ENCODE measurements at places on chromosomes 13 and 19.
A peak's percentile ranks its signal among the peaks of the same experiment; 100 is the strongest.

GRCh38 chr13:25731536-25731935 is 320.3 kb downstream of the SHISA2 start:
- DNase-seq = no peak

- DNase-seq = no peak
These were observed 89.3 kb downstream of the DIAPH3 start for GRCh38 chr13:60074397-60074796.

DNA sequence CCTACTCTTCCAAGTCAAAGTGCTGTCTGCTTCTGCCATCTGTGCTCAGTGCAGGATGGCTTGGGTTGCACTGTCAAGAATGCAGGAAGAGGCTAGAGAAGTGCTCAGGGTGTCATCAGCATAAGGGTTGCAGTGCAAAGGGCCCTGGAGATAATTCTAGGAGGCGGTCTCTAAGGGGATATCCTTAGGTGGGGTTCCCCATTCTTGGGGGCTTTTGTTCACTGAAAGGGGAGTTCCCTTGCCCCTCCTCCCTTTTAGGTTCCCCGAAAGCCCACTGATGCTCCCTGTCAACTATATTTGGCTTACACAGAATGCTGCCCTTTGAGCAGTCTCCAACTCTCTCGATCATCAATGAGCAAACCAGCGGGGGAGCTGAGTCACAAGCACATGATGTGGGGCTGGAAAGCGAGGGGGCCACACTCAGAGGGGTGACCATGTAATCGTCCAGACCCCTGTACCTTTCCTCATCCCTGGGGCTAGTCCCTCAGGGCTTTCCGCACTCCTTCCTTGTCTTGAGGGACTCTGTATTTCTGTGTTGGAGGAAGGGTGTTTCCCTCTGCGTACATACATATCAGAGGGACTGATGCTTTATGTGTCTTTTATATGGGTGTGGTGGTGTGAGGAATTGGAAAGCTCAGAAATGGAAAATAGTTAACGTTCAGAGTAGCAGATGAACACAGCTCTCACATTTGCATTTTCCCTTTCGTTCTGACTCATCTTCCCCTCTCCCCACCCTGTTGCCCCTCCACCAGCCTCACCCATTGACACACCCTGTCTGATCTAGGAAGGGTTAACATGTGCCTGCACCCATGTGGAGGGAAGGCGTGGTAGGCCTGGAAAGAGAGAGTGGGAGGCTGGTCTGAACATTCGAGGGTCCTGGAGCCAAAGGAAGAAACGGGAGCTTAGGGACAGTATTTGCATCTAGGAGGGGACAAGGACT is 6.7 kb downstream of the ZBTB32 start:
- no peak for DNase-seq

DNA sequence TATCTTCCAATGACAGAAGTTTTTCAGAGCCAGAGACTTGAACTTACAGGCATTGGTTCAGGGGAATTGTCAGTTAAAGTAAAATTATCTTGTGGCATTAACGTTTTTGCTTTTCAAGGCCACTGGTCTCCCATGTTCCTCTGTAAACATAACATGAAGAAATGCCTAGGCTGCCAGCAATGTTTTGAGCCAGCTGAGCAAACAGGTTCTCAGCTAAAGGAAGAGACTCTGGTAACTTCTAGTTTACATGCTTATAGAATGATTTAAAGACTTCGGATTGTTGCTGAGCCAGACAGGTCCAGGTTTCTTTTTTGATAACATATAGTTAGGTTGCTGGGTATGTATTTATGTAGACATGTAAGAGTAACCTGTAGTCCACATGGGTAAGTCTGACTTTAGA is 35.7 kb downstream of the ZNF493 start:
- DNase-seq = no peak

DNA sequence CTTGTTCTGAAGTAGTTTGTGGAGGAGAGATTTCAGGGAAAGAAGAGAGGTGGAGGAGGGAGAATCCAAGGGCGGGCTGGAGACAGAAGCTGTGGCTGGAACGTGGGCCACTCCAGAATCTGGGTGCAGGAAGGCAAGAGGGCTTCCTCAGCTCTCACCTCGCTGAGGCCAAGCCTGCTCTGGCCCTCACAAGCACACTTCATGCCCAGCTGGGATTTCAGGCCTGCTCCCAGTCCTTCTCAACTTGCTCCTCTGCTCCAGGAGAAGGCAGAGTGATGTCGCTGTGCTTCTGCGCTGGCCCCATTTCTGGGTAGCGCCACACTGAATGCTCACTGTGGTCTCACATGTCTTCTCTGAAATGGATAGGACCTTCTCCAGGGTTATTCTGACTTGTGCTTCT is 328.8 kb downstream of the FGF9 start:
- DNase-seq = no peak

DNA sequence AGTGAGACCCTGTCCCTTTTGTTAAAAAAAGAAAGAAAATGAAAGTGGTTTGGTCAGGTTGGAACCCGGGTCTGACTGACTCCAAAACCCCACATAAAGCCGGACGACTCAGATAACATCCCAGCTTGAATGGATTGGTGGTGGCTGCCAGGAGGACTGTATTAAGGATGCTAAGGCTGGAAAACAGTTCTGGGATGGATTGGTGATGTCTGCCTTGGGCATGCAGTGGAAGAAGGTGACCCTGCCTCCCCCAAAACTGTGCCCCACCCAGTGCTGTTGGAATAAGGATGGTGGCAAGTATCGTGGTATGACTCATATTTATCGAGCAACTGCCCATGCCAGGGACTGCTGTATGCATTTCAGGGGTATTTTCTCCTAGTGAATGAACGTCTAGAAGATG is 18.5 kb upstream of the COLGALT1 start:
- no peak for DNase-seq

DNA sequence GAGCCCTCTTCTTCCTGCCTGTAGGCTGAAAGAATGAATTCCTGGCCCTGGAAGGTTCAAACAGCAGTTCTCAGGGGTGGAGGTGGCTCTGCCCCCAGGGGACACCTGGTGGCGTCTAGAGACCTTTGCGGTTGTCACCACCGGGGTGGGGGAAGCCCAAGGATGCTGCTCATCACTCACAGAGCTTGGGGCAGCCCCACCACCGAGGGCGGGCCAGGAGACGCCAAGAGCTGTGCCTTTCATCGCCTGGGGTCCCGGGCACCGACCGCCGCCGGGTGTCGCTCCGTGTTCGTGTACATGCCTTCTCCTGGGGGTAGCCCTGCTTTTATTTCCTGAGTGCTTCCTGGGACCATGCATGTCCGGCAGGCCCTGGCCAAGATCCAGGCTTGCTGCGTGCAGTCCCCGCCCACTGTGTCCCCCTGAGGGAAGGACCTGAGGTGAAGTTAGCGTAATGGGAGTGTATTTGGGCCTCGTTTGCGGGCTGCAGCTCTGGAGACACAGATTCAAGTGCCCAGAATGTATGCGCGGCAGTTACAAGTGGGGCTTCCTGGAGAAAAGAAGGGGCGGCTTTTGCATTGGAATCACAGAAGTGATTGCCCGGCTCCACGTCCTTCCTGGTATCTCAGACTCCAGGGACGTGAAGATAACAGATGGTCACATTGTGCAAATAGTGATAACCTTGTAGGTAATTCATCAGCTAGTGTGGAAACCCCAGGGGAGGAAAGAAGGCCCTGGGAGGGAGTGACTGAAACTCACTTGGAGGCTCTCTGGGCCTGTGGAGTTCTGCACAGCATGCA is 7.8 kb downstream of the DOT1L start:
- DNase-seq = peak; percentile 58
